ENCODE measurements at places on chromosomes 1 and 21.

DNA sequence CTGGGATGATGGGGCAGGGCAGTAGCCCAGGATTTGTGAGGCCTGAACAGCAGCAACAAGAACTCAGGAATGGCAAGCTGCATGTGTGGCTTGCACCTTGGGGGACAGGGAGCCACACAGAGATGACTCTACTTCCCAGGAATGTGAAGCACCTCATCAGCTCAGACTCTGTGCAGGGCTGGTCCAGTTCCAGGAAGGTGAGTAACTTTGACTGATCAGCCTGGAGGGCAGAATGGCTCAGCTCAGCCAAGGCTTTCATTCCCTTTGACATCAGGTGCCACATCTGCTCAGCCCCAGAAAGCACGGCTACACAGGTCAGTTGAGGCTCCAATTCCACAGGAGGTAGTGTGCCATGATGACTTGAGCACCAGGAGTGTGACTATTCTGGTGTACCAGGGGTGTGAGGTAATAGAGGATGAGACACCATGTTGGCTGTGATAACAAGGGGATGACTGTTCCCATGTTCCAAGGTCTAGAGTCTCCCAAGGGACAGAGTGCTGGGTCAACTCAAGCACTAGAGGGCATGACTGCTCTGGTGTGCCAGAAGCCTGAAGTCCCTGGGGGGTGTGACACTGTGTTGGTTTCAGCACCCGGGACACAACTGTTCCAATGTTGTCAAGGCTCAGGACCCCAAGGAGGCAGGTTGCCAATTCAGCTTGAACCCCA, 625.8 kb upstream of the ADGRL2 start:
- no peak for DNase-seq

DNA sequence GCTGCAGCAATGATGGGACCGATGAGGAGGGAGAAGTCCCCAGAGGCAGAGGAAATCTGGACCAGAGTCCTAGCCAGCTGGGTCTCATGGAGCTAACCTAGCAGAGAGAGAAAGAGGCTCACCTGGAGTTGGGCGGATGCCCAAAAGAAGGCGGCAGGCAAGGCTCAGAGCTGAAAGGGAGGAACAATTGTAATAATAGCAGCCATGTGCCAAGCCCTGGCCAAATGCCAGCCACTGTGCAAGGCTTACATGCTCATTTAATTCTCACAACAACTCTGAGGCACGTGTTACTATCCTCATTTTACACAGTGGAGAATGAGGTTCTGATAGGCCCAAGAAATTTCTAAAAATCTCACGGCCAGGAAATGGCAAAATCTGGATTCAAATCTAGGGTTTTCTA, 50.0 kb upstream of the ZNF648 start:
- DNase-seq = no peak

- DNase-seq = no peak
These were observed 17.9 kb downstream of the TENT5C start for GRCh38 chr1:117623698-117624097.

- no peak for DNase-seq
These were observed 67.0 kb upstream of the LYST start for GRCh38 chr1:235933766-235934116.

GRCh38 chr21:38042246-38042645, 126.0 kb upstream of the KCNJ6 start:
- DNase-seq = no peak

DNA sequence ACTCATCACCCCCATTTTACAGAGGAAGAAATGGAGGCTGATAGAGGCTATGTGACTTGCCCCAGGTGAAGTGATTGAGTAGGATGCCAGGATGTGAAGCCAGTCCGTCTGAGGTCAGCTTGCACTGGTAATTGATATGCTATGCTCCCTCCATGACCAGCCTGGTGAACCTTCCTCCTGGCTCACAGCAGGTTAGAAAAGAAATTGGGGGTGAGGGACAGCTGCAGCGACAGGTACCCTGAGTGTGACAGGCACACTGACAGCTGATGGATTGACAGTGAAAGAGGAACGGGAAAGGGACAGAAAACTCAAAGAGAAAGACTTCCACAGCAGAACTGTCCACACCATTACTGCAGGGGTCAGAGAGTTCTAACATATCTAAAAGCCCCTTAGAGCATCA, 102.1 kb downstream of the SUSD4 start:
- no peak for DNase-seq

DNA sequence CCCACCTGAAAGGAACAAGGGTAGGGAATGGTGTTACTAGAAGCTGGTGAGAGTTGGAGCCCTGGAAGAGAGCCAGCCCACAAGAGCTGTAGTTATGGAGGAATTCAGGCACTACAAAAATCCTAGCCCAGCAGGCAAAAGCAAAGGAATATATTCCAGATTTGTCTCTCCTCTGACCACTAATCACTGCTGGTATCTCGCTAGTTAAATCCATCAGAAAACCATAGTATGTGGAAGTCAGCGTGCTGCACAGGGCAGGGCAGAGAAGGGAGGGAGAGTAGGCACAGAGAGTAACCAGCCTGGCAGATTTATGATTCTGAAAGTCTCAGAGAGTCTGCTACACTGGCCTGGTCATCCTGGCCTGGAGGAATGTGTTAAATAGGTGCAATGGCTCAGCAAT, 88.6 kb downstream of the SELENOF start:
- DNase-seq = no peak

DNA sequence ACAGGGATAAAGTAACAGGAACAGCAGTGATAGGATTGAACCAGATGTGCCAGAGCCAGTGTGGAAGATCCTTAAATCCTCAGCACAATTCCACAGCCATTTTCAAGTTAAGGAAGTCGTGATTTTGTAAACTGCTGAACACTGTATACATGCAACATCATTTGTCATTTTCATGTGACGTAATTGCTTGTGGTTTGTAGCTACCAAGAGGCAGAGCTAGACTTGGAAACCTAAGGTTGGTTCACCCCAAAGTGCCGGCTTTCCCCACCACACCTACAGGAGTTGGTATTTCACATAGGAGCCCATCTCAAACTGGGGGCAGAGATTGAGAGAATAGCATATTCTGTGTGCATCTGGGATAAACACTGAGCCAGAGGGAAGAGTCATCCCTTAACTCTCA, 113.9 kb downstream of the CAPN8 start:
- no peak for DNase-seq

DNA sequence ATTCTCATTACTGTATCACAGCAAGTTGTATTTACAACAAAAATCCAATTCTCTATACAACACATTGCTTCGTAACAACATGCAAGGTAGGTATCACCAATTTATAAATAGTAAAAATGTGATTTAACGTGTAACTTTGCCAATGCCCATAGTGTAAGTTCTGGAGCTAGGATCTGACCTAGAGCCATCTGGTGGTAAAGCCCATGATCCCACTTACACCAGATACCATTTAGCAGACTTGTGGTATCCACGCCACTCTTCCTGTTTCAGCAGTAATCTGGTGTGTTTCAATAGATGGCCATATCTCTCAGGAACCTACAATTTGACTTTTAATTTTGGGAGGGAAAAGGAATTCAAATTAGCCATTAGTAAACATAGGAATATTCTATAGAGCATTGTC, 10.2 kb downstream of the SETSIP start:
- no peak for DNase-seq

GRCh38 chr1:209855623-209856022, 27.9 kb downstream of the UTP25 start:
- no peak for DNase-seq

GRCh38 chr1:19800076-19800804, 524 bp upstream of the TMCO4 start:
- DNase-seq = peak; percentile 8

- DNase-seq = no peak
These were observed 11.2 kb upstream of the RNF223 start for GRCh38 chr1:1085171-1085841.

- DNase-seq = no peak
These were observed 23.1 kb downstream of the RHEX start for GRCh38 chr1:206075786-206076755.

DNA sequence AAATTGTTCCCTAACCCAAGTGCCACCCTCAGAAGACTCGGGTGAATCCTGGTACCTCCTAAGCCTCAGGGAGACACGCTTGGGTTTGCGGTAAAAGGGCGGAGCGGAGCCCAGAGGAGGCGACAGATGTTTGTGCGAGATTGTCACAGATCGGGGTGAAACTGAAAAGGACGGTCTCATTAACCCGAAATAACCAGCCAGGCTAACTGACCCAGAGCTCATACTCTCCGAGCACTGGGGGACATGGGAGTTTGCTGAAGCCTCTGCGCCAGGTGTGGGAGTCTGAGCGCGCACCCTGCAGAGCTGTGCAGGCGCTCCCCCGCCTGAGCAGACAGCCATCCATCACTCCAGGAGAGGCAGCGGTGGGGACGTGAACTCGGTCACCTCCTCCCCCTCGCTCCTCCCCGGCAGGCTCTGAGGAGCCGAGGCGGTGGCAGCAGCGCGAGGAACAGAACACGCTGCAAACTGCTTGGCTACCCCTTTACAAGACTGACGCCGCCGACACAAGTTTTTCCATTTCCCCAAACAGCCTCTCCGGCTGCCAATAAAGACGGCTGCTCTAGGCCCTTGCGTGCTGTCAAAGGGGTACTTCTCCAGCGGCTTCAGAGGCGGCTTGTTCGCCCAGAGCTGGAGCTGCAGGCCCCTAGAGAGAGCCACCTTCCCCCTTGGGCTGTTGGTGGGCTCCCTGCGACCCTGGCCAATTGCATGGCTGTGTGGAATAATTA, 43.5 kb downstream of the RRAGC start:
- no peak for DNase-seq

GRCh38 chr21:26851109-26851944, 6.1 kb upstream of the ADAMTS1 start:
- no peak for DNase-seq

DNA sequence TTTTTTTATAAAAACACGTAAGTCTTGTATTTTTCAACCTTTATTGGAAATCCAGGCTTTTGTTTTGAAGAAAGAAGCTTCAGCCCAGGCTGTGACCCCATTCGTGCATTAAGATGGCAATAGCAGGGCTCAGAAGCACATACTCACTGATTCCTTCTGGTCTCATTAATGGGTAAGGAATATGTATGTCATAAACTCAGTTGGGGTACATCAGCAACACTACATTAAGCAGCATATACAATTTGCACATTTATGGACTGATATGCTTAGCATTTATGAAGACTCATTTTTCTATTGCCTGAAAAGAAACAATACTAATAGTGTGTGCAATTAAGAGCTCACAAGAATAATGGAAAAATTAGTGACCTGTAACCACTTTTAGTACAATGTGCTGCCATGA, 945.4 kb upstream of the PRMT6 start:
- no peak for DNase-seq

- no peak for DNase-seq
These were observed 95.0 kb downstream of the SGIP1 start for GRCh38 chr1:66628926-66629325.

- no peak for DNase-seq
These were observed 137.9 kb downstream of the ZSCAN20 start for GRCh38 chr1:33610391-33610790.

- no peak for DNase-seq
These were observed 9.0 kb downstream of the RPF1 start for GRCh38 chr1:84488107-84488506.

GRCh38 chr1:10912441-10912840, 100.0 kb upstream of the TARDBP start:
- DNase-seq = no peak

GRCh38 chr21:35045542-35046262, 3.4 kb downstream of the RUNX1 start:
- no peak for DNase-seq

- DNase-seq = no peak
These were observed 153.6 kb downstream of the TLR5 start for GRCh38 chr1:222989443-222989842.

DNA sequence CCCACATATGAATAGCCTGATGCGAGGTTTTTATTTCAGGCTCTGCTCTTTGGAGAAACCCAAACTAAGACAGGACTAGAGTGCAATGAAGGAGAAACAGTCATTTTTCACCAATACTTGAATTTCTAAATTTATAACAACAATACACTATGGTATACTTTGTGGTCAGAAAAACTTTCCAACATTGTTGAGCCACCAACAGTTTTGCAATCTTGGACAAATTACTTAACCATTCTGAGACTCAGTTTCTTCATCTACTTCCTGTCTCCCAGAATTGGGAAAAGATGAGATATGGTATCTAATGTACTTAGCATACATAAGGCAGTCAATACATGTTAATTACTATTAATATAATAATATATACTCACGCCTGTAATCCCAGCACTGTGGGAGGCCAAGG, 519.8 kb upstream of the PLXNA2 start:
- no peak for DNase-seq

DNA sequence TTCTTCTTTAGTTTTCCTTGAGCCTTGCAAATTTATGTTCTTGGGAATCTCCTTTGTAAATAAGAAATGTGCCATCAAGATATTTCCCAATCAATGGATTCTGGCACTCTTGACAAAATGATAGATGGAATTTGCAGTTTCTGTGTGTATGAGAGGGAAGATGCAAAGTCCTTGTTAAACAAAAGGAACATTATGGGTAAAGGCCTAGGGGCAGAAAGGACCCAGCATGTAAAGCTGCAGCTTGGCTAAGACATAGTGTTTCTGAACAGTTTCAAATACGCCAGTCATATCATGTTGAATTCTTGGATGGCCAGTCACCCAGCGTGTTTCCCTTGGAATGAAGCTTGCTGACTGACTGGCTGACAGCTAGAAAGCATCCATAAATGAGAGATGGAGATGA, 210.8 kb downstream of the NFIA start:
- no peak for DNase-seq

GRCh38 chr1:3690282-3691065, 38.2 kb downstream of the TP73 start:
- DNase-seq = no peak

- no peak for DNase-seq
These were observed 38.3 kb downstream of the TCP10L start for GRCh38 chr21:32547018-32547417.

- DNase-seq = no peak
These were observed 891 bp downstream of the HMGN1 start for GRCh38 chr21:39348040-39348354.

DNA sequence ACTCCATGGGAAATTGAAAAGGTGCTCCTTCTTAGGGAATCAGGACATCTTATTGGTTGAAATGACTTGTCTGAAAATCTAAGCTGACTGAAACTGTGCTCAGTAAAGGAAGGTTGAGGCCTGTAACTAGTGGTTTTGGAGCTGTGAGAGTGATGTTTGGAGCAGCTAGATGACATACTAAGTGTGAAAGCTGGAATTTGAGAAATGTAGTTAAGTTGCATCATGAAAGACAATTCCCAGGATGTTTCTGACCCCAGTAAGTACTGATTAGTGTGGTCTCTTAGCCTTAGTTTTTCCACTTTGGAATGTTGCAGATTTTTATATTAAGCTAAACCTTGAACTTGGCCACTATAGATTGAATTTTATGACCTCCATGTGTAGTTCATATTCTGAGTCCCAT, 154.9 kb downstream of the PAPPA2 start:
- DNase-seq = no peak

DNA sequence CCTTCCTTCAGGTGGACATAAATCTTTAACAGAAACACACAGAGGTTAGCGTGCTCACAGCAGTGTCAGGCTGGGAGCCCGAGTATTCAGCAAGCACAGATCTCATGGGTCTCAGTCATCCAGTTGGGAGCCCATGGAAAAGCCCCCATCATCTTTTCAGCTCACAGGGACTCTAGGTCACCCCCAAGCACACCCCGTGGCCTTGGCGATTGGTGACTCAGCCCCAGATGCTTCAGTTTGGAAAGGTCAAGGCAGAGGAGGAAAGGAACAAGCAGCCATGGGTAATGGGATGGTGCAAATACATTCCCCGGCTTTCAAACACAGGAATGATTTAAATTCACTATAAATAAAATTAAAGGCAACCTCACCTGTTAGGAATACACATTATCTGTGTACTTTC, 88.9 kb downstream of the PGBD5 start:
- no peak for DNase-seq

- no peak for DNase-seq
These were observed 7.0 kb downstream of the GPR3 start for GRCh38 chr1:27399251-27400025.

All from stimulated activated CD8-positive, alpha-beta memory T cell treated with anti-CD3 and anti-CD28 coated beads, Interleukin-4, amount 100 ng/mL, for 1 hour (primary cell).